ENCODE measurements at places on chromosomes 5 and 9.

GRCh38 chr9:120643061-120643460, 63.1 kb upstream of the CDK5RAP2 start:
- no peak for DNase-seq

DNA sequence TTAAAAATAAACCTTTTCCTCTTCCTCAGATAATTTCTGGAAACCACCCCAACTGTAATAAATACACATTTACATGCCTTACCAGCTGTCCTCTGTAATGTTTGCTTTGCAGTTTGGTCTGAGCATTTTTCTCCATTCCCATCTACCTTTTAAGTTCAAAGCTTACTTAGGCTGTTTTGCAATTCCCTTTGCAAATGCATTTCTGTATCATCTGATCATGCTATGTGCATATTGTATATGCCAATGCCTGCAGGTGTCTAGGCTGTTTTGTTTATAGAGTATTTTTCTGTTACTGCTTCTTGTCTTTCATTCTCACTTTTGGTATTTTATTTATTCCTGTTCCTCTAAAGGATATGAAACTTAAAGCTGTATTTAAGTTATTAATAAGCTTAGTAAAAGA, 86.3 kb downstream of the SLC44A1 start:
- DNase-seq: no peak

DNA sequence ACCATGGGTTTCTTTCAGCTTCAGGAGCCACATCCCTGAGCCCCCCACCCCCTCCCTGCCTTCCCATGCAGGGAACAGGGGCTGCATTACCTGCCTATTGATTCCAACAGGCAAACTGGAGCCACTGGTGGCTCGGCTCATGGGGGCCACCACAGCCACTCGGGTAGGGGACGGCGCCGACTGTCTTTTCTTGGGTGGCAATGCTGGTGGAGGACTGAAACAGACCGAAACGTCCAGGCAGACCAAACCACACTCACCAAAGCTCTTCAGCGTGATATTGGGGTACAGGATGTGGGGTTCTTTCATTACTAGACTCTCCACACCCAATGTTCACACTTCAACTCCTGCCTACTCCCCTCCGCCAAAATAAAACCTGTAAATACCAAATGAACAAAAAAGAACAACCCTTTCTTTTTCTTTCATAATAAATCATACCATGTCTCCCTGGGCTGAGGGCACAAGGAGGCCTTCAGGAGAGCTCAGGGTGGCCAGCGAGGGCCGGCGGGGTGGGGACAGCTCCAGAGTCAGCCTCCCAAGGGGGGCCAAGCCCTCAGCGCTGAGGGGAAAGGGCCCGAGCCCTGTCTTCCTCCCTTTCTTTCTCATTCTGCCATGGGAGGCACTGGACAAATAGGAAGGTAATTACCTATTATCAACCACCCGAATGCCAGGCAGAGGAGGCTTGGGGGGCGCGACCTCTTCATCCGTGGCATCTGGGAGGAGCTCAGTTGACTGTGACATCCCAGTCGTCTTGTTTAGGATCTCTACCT, 83.3 kb downstream of the PRRT1B start:
- no peak for DNase-seq

- DNase-seq: no peak
Observed at GRCh38 chr5:78594021-78594420, 54.6 kb downstream of the LHFPL2 start.

GRCh38 chr9:35579130-35579529, 25.9 kb upstream of the TESK1 start:
- no peak for DNase-seq

- no peak for DNase-seq
Observed at GRCh38 chr9:4740388-4740637, 689 bp downstream of the AK3 start.

DNA sequence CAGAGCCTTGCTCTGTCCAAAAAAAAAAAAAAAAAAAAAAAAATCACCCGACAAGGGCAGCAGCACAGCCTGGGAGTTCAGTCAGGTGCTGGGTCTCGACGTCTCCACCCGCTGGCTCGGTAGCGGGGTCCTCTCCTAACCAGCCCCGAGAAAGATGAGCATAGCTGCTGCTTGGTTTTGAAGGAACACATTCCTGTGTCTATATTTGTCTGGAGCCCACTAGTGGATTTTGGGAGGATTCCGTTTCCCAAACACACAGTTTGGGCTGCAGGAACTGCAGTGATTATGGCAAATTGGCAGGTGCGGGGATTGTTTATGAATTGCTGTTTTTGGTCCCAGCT, 1.2 kb downstream of the OTULINL start:
- no peak for DNase-seq

DNA sequence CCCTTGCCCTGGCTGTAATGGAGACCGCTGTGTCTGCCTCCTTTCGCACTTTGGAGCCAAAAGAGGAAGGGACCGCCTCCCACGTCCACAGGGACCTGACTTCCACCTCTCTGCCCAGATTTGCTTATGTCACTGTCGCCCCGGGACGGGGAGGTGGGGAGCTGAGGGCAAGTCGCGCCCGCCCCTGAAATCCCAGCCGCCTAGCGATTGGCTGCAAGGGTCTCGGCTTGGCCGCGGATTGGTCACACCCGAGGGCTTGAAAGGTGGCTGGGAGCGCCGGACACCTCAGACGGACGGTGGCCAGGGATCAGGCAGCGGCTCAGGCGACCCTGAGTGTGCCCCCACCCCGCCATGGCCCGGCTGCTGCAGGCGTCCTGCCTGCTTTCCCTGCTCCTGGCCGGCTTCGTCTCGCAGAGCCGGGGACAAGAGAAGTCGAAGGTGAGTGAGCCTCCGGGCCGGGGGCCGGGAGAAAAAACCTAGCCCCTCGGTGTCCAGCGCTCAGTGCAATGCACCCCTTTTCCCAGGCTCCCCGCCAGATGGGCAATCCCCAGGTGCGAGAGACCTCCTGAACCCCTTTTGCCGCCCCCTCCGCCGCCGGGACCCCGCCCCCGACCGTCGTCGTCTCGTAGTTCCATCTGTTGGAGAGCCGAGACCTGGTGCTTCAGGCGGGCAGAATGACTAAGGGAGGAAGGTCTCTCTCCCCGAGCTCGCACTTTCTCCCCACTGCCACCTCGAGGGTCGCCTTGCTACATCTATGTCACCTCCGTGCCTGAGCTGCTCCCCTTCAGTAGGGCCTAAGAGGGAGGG, at the start of gene GPX3:
GPX3 (plus strand) TSS at position 288 of the 807 bp plus-strand sequence; CDS start at position 352, 64 bp downstream.
- peak; percentile 71 for DNase-seq

- no peak for DNase-seq
Observed at GRCh38 chr5:82445726-82446335, 167.7 kb upstream of the RPS23 start.

- DNase-seq: no peak
Observed at GRCh38 chr5:142551338-142552067, 134.4 kb downstream of the FGF1 start.

GRCh38 chr5:57219386-57219785, 45.5 kb downstream of the GPBP1 start:
- DNase-seq: no peak

GRCh38 chr9:36895744-36896260, 138.3 kb downstream of the PAX5 start:
- DNase-seq: peak; percentile 41

DNA sequence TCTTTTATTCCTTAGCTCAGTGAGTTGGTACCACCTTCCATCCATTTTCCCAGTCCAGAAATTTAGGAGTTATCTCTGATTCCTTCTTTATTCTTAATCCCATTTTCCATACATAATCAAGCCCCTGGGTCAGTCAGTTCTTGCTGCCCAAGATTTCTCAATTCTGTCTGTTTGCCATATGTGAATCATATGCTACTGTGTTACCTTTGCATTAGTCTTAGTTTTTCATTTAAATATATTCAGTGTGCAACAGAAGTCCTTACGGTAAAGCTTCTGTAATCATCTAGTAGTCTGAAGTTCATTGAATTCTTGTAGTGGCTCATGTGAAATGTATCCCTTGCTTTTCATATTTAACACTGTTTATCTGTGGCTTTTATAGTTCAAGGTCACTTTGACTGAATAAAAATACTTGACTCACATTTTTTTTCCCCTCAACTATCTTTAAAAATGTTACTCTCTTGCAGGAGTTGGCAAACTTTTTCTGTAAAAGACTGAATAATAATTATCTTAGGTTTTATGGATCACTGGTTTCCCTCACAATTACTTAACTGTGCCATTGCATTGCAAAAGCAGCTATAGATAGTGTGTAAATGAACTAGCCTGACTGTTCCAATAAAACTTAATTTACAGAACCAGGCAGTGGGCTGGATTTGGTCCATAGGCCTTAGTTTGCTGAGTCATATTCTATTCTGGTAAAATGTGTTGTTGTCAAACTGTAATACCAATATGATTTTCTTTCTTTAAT, 6.9 kb downstream of the KIAA1958 start:
- no peak for DNase-seq

- DNase-seq: no peak
Observed at GRCh38 chr9:133463234-133463863, 3.6 kb downstream of the CACFD1 start.

- DNase-seq: no peak
Observed at GRCh38 chr9:124929464-124929863, 11.4 kb downstream of the GOLGA1 start.

DNA sequence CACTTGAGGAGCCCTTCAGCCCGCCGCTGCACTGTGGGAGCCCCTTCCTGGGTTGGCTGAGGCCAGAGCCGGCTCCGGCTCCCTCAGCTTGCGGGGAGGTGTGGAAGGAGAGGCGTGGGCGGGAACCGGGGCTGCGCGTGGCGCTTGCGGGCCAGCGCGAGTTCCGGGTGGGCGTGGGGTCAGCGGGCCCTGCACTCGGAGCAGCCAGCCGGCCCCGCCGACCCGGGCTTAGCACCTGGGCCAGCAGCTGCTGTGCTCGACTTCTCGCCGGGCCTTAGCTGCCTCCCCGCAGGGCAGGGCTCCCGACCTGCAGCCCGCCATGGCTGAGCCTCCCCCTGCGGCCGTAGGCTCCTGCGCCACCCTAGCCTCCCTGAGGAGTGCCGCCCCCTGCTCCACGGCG, 6.2 kb upstream of the SHB start:
- DNase-seq: peak; percentile 20

DNA sequence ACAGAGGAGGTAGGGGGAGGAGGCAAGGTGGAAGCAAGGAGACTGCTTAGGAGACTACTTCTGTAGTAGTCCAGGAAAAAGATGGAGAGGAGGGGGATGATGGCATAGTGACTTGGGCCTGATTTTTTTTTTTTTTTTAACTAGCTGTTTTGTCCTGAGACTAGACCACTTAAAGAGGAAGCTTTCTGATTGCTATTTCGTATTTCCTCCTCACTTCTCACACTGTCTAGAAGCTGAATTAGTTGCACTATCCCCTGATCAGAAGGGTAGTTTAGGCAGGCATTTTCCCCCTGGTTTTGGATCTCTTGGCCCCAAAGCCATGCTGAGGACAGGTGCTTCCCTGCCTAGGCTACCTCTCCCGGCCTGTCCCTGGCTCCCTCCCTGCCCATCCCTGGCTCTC, 14.9 kb downstream of the LARP1 start:
- no peak for DNase-seq

DNA sequence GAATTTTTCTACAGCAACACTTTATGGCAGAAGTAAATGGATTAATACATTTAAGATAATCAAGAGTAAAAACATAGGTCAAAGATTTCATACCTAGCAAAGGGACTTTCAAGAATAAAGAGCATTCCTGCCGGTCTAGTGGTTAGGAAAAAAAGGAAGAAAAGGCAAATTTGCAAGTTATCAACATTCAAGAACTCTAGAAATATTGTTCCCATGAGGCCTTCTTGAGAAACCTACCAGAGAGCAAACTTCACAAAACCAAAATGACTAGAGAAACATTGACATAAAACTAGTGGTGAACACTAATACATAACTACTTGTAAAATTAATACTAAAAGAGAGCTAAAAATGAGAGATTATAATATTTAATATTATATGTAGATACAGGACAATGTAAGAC, 320.2 kb upstream of the RGMB start:
- no peak for DNase-seq

DNA sequence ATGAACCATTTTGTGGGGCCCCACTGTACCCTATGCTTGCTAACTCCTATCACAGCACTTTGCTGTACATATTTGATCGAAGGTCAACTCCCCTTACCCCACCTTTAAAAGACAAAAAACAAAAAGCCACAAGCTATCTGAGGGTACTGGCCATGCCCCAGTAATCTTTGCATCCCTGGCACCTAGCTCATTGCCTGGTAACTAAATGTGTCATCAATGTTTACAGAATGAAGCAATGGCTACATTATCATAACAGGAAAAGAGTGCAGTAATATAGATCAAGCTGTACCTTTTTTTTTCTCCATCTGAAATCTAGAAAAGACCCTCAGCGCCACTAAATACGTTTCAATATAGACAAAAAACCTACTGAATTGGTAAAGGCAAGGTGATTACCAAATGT, 188.0 kb downstream of the ELAVL2 start:
- DNase-seq: no peak

- DNase-seq: no peak
Observed at GRCh38 chr9:137462986-137463930, 4.1 kb upstream of the NSMF start.

DNA sequence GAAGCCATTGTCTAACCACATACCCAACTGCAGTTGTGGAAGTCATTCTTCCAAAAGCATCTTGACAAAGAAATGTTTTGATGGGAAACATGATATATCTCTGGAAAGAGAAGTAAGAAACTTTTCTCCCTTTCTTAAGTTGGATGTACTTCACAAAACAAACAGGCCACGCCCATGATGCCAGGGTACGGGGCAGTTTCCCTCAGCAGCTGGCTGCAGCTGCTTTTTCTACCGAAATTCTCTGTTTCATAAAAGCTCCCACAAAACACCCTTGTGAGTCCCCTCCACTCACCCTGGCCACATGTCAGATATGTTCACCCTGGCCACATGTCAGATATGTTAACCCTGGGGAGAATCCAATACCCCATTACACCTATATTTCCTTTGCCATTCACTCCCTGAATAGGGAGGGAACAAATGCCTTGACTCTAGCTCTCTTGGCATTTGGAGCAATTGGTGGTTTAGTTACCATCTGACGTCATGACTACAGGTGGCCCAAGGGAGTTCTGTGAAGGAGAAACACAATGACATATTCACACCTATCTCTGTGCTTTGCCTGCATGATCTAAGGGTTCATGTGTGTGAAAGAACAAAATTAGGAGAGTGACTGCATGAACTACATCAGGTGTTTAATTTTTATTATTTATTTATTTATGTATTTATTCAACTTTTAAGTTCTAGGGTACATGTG, 103.0 kb downstream of the AOPEP start:
- no peak for DNase-seq

- no peak for DNase-seq
Observed at GRCh38 chr5:15885156-15885555, 294.4 kb downstream of the MARCHF11 start.

DNA sequence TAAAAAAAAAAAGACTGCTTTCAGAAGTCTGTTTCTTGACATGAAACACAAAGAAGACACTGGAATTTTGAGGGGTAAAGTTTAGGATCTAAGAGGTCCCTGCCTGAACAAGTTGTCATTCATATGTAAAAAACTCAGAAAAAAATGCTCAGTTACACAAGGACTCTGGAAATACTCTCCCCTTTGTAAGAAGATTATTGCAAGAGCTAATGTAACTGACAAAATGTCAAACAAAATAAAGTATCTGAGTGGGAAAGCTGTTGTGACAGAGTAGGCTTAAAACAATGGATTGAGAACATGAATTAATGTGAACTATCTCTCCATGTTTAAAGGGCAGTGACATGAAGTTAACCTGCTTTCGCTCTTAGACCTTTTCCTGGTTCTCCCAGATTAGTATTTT, 416.7 kb upstream of the TYRP1 start:
- DNase-seq: no peak

All from activated CD8-positive, alpha-beta memory T cell treated with anti-CD3 and anti-CD28 coated beads, Interleukin-2, amount 50 U/mL, for 48 hours (primary cell).